Motor neuron (in vitro differentiated cells): ENCODE measurements at places on chromosomes 7 and 10. TPM values are rescaled to one million over a fixed set of nuclear protein-coding genes. Genes with fewer than 3 reads are reported as not detected.

Gene ARMS2
- not detected in 2 replicates for total RNA-seq

DNA sequence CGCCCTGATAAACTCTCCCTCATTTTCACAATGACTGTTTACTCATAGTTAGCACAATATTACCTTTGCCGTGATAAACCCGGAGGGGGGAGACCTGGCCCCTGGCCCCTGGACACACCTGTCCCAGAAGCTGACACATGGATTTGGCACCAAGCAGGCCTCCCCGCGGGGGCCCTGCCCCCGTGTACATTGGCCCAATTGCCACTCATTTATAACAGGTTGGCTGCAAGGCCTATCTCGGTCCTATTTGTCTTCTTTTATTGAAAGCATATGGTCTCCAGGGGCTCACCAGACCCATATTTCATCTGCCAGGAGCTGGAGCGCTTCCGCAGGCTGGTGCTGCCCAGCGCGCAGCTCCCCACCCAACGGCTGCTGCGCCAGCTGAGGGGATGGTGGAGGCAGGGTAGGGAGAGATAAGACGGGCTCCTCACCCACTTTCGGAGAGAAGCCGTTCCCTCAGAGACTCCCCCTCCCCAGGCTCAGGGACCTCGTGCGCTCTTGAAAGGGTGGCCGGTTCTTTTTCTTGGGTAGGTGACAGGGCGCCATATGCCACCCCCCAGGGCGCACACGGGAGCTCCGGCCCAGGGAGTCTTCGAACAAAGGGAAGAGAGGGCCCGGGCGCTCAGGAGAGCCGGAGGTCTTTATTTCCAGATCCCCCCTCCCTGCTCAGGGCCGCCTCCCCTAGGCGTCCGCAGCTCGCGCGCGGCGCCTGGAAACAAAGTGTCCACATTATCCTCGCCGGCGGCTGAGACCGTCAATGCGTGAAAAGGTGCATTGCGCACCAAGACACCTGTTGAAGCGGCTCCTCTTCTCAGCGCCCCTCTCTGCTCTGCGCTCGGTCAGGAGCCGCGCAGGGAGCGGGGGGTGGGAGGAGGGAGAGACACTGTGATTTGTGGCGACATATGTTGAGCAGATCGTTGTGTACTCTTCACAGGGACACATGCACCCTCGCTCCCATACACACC is 4.3 kb upstream of the NEUROG3 start:
- ATAC-seq: no peak

GRCh38 chr7:7795630-7796121 is 77.3 kb upstream of the RPA3 start:
- no peak for ATAC-seq

DNA sequence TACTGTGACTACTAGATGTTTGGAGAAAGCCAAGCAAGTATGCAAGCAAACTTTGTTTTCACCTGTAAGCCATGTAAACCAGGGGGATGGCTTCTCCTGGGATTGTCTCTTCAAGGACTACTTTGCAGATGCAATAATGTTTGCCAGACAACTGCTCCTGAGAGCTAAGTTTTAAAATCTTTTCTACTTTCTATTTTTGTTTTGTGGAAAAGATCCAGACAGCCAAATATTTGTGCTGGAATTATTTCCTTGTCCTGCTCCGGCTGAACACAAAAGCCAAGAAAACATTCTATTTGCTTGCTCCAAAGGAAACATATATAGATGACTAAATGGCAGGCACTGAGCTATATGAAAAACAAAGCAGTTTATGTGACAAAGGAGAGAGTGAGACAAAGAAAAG is 51.6 kb downstream of the TFPI2 start:
- no peak for ATAC-seq

GRCh38 chr7:137266764-137267163 is 76.8 kb downstream of the PTN start:
- no peak for ATAC-seq

GRCh38 chr7:151759591-151760042 is 117.3 kb downstream of the PRKAG2 start:
- ATAC-seq: peak; percentile 55
